Fibroblast of upper back skin (primary cell): ENCODE measurements at places on chromosomes 11 and 22.

- no peak for DNase-seq
Measured at GRCh38 chr11:126352163-126352562, 3.3 kb upstream of the ST3GAL4 start.

DNA sequence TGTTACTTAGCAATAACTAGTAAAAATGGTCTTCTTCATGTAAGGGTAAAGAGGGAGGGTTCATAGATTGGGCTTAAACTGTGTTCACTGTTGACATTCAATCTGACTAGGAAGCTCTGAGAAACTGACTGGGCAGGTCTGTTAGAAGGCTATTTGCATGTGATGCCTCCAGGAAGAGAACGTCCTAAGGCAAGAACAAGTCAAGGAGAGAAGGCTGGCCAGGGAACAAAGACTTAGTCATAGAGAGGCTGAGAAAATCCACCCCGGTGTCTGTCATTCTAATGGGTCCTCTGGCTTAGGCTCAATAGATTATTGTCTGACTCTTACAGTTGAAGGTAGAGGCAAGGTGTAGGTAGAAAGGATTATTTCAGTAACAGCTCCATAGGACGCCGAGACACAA, 50.3 kb upstream of the CD44 start:
- DNase-seq = no peak

- no peak for DNase-seq
Measured at GRCh38 chr22:22080270-22080669, 97.7 kb upstream of the TOP3B start.

- DNase-seq = no peak
Measured at GRCh38 chr11:7321473-7322450, 70.1 kb downstream of the SYT9 start.

DNA sequence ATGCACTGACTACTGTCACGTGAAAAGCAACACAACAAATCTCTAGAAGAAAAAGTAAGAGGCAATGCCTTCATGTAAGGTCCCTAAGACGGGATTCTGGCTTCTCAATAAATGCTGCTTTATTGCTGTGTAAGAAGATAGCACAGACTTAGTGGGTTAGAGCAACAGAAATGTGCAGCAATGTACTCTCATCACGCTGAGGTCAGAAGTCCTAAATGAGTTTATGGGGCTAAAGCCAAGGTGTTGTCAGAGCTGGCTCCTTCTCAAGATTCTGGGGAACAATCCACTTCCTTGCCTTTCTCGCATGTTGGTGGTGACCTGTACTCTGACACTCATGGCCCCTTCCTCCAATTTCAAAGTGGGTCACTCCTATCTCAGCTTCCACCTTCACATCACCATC, 93.4 kb downstream of the SHANK2 start:
- no peak for DNase-seq

DNA sequence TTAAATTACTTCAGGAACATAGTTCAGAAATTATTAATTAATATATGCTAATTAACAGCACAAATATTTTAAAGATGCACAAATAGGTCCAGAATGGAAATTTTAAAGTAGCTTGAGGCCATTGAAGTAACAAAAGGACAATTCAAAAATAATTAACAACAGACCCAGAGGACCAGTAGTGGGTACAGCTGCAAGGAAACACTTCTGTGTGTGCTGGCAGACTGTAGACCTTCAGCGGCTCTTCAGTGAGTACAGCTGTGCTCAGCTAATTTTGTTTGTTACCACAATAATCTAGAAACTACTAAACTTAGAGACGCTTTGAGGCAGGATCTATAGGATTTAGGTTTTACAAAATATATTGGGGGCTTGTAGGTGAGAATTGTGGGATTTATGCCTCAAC, 103.8 kb downstream of the GRIA4 start:
- DNase-seq = no peak

- DNase-seq = no peak
Measured at GRCh38 chr11:120516461-120517389, 5.2 kb downstream of the GRIK4 start.

- DNase-seq = no peak
Measured at GRCh38 chr11:7982582-7983119, 4.5 kb upstream of the EIF3F start.
